ENCODE measurements at places on chromosomes 16 and 17. TPM values are rescaled to one million over a fixed set of nuclear protein-coding genes. Genes with fewer than 3 reads are reported as not detected.
A peak's percentile ranks its signal among the peaks of the same experiment; 100 is the strongest.

- peaks cover 33% of the 10 kb centered on the region for H3K4me1 ChIP-seq
- no peak for DNase-seq
- H3K4me3 ChIP-seq, result no peak overlapping the region
- H3K27me3 ChIP-seq, result no peaks in the 10 kb centered on the region
Measured at GRCh38 chr16:85453194-85453678, 159.9 kb upstream of the GSE1 start.

Gene LITAFD
- polyA plus RNA-seq, result not detected

GRCh38 chr16:87764600-87765472, 950 bp downstream of the KLHDC4 start:
- DNase-seq, result peak; percentile 80
- peak overlapping the region; percentile 93 for H3K27ac ChIP-seq
- no peaks in the 10 kb centered on the region for H3K27me3 ChIP-seq

Gene TBC1D3B
- 0.49 TPM for polyA plus RNA-seq

DNA sequence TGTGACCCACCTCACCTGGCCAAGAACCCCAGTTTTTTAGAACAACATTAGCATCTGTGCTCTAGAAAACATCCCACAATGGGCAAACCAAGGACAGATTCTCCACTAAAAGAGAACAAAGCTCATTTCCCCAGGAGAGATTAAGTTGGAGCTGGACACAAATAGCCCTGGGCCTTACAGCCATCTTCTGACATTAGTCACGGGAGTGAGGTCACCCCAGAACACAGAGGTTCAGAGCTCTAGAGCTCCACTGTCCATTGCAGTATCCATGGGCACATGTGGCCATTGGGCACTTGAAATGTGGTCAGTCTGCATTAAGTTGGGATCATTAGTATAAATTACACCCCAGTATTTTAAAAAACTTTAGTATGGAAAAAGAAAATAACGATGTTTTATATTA, 47.6 kb upstream of the RBBP6 start:
- H3K36me3 ChIP-seq, result no peaks in the 10 kb centered on the region
- no peak overlapping the region for H3K4me3 ChIP-seq
- no peak overlapping the region for H3K27ac ChIP-seq
- no peak for DNase-seq

- H3K4me3 ChIP-seq, result no peak overlapping the region
- no peak for DNase-seq
- H3K36me3 ChIP-seq, result no peaks in the 10 kb centered on the region
- no peak overlapping the region for H3K27ac ChIP-seq
- no peaks in the 10 kb centered on the region for H3K4me1 ChIP-seq
- no peaks in the 10 kb centered on the region for H3K27me3 ChIP-seq
Measured at GRCh38 chr16:85348065-85348840, 236.0 kb upstream of the CIBAR2 start.

Gene RHBDF1
- polyA plus RNA-seq, result not detected

Gene RPH3AL
- polyA plus RNA-seq, result 3.7 TPM

DNA sequence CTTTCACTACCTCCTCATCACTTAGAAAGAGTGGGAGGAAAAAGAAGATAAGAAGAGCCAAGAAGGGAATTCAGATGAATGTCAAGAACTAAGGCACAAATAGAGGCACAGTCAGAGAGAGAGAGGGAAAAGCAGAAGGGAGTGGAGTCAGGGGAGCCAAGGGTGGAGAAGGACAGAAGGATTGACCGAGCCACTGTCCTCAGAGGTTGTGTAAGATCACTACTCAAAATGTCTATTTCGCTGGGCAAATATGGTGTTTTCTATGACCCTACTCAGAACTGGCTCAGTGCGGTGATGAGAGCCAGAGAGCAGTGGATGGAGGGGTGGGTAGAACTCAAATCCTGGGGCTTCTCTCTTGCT, 139.2 kb upstream of the HS3ST2 start:
- H3K27me3 ChIP-seq, result no peaks in the 10 kb centered on the region
- DNase-seq, result no peak
- H3K36me3 ChIP-seq, result no peaks in the 10 kb centered on the region
